ENCODE measurements at places on chromosomes 7 and 10.

DNA sequence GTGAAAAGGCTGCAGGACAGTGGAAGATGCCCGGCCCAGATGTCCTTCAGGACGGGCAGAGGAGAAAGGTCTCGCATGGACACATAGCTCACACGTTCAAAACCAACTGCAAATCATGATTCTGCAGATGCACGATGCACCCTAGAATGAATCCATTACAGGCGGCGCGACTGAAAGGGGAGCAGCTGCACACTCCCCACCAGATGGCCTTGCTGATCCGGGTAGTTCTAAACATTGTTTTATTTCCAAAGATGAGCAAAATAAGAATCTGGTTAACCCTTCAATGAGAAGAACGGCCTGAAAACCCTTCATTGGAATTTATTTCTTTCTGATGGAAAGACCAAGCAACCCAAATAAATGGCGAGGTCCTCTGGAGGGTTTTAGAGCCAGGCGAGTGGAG lies 33.8 kb downstream of the CHST15 start:
- DNase-seq, result no peak
- no peak overlapping the region for H3K4me3 ChIP-seq
- H3K36me3 ChIP-seq, result no peaks in the 10 kb centered on the region
- no peaks in the 10 kb centered on the region for H3K27me3 ChIP-seq
- peaks cover 10% of the 10 kb centered on the region for H3K4me1 ChIP-seq
- H3K27ac ChIP-seq, result no peak overlapping the region

- H3K36me3 ChIP-seq, result peaks cover 25% of the 10 kb centered on the region
- no peak overlapping the region for H3K27ac ChIP-seq
- no peak for DNase-seq
- no peak overlapping the region for H3K4me3 ChIP-seq
- H3K27me3 ChIP-seq, result no peaks in the 10 kb centered on the region
- H3K4me1 ChIP-seq, result peaks cover 9% of the 10 kb centered on the region
Measured at GRCh38 chr7:40097728-40098127, 36.7 kb downstream of the MPLKIP start.

- H3K4me1 ChIP-seq, result no peaks in the 10 kb centered on the region
- H3K4me3 ChIP-seq, result no peak overlapping the region
- peaks cover 19% of the 10 kb centered on the region for H3K36me3 ChIP-seq
- DNase-seq, result no peak
Measured at GRCh38 chr10:13632884-13633440, 46.2 kb downstream of the PRPF18 start.

DNA sequence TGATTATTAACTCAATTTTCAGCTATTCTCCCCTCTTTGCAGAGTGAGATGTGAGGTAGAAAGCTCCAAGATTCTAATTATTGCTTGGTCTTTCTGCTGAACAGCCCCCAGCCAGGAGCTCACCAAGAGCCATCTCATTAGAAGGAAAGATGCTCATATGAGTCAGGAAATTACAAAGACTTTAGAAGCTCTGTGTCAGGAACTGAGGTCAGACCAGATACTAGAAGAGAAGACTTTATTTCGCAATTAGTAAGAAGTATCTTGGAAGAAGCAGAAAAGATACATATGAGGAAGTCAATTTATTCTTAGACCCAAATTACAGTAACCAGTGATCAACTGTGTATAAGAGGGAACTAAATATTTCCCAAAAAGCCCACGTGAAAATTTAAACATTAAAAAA lies 626.9 kb downstream of the ZWINT start:
- H3K4me3 ChIP-seq, result no peak overlapping the region
- no peak overlapping the region for H3K27ac ChIP-seq
- H3K36me3 ChIP-seq, result no peaks in the 10 kb centered on the region

- H3K27ac ChIP-seq, result no peak overlapping the region
- H3K4me3 ChIP-seq, result no peak overlapping the region
- DNase-seq, result no peak
- no peaks in the 10 kb centered on the region for H3K4me1 ChIP-seq
Measured at GRCh38 chr7:91126762-91127161, 137.5 kb upstream of the FZD1 start.

DNA sequence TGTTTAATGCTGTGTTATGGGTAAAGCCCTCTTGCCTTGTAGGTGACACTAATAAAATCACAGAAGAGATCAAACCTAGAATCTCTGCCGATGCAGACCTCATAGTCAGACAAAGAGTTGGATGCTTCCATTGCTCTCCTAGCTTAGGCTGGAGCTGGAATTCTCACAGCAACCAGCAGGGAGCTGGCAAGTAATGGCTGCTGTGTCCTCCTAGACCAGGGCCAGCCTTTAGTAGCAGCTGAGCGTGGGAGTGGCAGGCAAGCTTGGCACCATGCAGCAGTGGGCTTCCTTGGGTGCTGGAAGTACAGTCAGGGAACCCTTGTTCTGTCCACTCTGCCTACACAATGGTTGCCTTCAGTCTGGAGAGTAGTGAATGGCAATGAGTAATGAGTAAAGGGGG lies 598.3 kb upstream of the GALNT17 start:
- DNase-seq, result no peak
- H3K27me3 ChIP-seq, result no peaks in the 10 kb centered on the region
- H3K36me3 ChIP-seq, result no peaks in the 10 kb centered on the region

DNA sequence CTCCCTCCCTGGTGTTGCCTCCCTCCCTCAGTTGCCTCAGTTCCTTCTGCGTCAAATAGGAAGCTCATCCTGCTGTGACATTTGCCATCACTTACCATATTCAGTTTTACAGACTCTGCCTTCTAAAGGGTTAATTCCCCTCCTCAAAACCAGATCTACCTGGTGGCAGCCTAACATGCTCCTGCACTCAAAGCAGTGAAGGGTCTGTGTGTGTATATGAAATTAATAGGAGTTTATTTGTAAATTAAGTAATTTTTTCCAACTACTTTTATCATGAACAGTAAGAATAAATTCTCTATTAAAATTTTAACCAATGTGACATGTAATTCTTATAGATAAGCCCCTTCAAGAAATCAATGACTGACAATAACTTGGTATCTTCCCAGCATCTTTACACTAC lies 158.6 kb upstream of the INSYN2A start:
- H3K4me3 ChIP-seq, result no peak overlapping the region
- no peak overlapping the region for H3K27ac ChIP-seq
- no peak for DNase-seq
- no peaks in the 10 kb centered on the region for H3K4me1 ChIP-seq
- no peaks in the 10 kb centered on the region for H3K27me3 ChIP-seq
- no peaks in the 10 kb centered on the region for H3K36me3 ChIP-seq

- H3K36me3 ChIP-seq, result peaks cover 29% of the 10 kb centered on the region
- H3K4me1 ChIP-seq, result peaks cover 19% of the 10 kb centered on the region
- H3K4me3 ChIP-seq, result no peak overlapping the region
- H3K27me3 ChIP-seq, result no peaks in the 10 kb centered on the region
Measured at GRCh38 chr7:96233528-96234154, 88.3 kb downstream of the SLC25A13 start.

- H3K27ac ChIP-seq, result no peak overlapping the region
- H3K4me1 ChIP-seq, result no peaks in the 10 kb centered on the region
- DNase-seq, result no peak
- no peaks in the 10 kb centered on the region for H3K27me3 ChIP-seq
Measured at GRCh38 chr7:103240806-103241205, 56.4 kb upstream of the PMPCB start.

DNA sequence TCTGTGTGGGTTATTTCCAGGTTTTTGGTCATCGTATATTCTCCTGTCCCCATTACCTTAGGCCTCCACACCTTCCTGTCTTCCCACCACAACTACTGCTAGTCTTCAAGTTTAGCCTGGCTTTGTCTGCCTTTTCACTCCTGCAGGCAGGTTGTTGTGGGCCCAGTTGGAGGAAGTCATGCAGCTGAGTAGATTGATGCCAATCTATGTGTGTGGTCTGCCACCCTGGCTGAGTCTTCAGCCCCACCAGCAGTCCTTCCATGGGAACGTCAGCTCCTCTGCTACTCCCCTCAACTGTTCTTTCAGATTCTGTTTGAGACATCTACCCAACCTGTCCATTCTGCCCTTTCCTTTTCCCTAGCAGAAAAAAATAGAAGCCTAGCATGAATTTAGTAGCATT lies 6.3 kb downstream of the RINT1 start:
- no peak for DNase-seq
- peaks cover 9% of the 10 kb centered on the region for H3K4me1 ChIP-seq
- H3K36me3 ChIP-seq, result peaks cover 29% of the 10 kb centered on the region
- H3K27ac ChIP-seq, result no peak overlapping the region
- no peaks in the 10 kb centered on the region for H3K27me3 ChIP-seq
- H3K4me3 ChIP-seq, result no peak overlapping the region

DNA sequence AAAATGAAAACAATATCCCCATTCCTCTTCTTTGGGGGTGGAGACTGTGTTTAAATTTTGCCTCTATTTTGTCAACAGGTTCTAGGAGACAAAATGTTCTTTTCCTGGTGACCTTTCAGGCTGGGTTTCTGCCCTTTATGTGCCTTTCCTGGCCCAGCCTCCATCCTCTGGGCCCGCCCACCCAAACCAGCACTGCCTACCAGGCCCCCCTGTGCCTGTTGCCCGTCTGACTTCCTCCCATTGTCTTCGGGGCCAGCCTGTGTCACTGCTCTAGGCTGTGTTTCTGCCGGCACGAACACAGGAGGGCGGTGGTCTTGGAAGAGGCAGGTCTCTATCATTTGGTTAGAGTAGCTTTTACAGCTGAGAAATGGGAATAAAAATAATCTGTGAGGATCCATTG lies 13.9 kb downstream of the TSPAN14 start:
- H3K4me1 ChIP-seq, result peaks cover 98% of the 10 kb centered on the region
- H3K27ac ChIP-seq, result peak overlapping the region; percentile 79
- peak; percentile 81 for DNase-seq
- H3K36me3 ChIP-seq, result peaks cover 15% of the 10 kb centered on the region

- no peak overlapping the region for H3K4me3 ChIP-seq
- peaks cover 1% of the 10 kb centered on the region for H3K36me3 ChIP-seq
- no peaks in the 10 kb centered on the region for H3K27me3 ChIP-seq
- DNase-seq, result no peak
- peaks cover 11% of the 10 kb centered on the region for H3K4me1 ChIP-seq
- H3K27ac ChIP-seq, result no peak overlapping the region
Measured at GRCh38 chr10:21944727-21945386, 58.7 kb downstream of the DNAJC1 start.

All from activated naive CD8-positive, alpha-beta T cell treated with anti-CD3 and anti-CD28 coated beads, Interleukin-2, amount 50 U/mL, for 24 hours (primary cell).